Naive thymus-derived CD4-positive, alpha-beta T cell (primary cell): ENCODE measurements at places on chromosomes 5 and 9. TPM values are rescaled to one million over a fixed set of nuclear protein-coding genes. Genes with fewer than 3 reads are reported as not detected.

BTNL8 gene
- total RNA-seq, result not detected

OR1L8 gene
- not detected for total RNA-seq

DMRTA1 gene
- total RNA-seq, result not detected

NR6A1 gene
- total RNA-seq, result 0.78 TPM

GTF2H2C gene
- 30.8 TPM for total RNA-seq

ANKRD34B gene
- total RNA-seq, result not detected

ADAM19 gene
- 31.9 TPM for total RNA-seq

RNF208 gene
- total RNA-seq, result 2.2 TPM

IL33 gene
- total RNA-seq, result not detected in 2 replicates
